ENCODE measurements at places on chromosomes 6 and 20.

DNA sequence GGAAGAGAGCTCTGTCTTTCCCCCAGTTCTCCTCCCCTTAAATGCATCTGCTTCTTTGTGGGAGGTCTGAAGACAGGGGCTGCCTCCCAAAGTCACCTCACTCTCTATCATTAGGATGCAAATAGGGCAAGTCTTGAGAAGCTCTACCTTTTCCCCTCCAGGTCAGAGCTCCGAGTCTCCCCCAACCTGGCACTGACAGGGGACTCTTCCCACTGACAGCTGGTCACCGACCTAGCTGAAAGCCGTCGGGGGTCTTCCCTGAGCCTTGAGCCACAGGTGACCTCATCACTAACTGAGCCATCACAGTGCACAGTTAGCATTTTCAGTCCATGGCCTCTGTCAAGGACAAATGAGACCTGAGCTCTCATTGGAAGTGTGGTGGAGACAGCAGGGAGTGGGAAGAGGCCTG lies 386.7 kb downstream of the HACE1 start:
- DNase-seq: no peak

DNA sequence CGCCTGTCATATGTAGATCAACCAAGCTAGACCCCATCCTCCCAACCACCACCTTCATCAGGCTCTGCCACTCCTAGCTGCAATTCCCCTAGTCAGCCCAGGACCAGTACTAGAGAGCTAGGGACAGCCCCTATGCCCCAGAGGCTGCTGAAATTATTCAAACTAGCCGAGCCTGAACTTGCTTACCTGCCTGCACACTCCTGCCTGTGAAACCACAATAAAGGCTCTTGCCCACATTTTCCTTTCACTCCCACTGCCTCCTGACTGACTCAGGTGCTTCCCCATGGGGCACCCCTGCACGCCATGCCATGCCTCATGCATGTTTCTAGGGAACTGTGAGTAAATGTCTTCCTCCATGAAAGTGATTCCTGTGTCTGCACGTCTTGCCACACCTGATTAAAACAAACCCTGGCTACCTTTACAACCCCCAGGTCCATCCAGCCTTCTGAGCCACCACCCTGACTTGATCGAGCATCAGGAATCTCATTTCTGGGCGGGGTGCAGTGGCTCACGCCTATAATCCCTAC lies 66.5 kb upstream of the IER3 start:
- no peak for DNase-seq

DNA sequence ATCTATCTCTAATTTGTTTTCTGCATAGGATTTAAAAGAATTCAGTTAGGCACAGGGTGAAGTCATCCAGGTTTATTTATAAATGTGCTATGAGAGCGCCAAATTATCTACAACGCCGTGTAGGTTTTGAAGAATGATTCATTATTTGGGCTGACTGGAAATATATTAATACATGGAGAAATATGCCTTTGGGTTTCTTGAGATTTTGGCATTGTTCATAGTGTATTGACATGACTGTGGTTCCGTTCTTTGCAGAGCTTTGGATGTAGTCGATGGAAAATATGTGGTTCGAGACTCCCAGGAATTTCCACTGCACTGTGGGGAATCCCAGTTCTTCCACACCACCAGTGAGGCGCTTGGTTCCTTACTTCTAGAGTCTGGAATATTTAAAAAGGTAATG lies 90.9 kb downstream of the CRYBG1 start:
- no peak for DNase-seq

- no peak for DNase-seq
These were observed 6.5 kb downstream of the KCNB1 start for GRCh38 chr20:49476016-49476355.

- DNase-seq: no peak
These were observed 9.8 kb downstream of the ZBP1 start for GRCh38 chr20:57610261-57610952.

GRCh38 chr20:31716818-31717477 lies 5.7 kb downstream of the BCL2L1 start:
- no peak for DNase-seq

DNA sequence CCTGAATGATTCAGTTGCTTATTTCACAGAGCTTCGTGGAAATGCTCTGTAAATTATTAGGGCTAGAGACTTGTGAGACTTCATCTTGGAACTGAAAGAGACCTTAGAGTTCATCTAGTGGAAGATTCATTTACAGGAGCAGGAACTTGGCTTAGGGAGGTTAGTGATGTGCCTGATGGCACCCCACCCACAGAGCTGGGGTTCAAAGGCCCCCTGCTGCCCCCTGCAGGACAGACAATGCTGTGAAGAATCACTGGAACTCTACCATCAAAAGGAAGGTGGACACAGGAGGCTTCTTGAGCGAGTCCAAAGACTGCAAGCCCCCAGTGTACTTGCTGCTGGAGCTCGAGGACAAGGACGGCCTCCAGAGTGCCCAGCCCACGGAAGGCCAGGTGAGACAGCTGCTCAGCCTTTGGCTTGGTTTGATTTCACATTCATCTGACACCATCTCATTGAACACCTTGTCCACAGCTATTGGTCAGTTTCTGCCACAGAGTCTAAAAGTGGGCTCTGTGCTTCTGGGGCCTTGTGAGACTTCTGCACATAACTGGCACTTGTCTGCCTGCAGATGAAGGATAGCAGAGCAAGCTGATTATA lies 25.1 kb downstream of the MYBL2 start:
- DNase-seq: no peak

DNA sequence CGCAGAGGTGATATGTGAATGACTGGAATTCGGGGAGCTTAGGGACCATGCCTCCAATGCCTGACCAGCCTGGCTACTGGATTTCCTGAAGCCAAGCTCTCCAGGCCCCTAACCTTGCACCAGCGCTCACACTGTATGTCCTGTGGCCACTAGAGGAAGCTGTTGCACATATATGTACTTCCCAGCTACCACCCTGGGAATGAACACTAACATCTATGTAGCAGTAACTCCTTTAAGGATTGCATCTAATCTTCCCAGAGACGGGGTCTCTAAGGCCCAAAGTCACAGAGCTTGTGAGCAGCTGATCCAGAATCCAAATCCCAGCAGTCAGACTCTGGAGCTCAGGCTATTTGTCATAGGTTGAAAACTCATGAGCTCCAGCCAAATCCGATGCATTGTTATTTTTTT lies 20.4 kb upstream of the BPIFB1 start:
- DNase-seq: peak; percentile 66

DNA sequence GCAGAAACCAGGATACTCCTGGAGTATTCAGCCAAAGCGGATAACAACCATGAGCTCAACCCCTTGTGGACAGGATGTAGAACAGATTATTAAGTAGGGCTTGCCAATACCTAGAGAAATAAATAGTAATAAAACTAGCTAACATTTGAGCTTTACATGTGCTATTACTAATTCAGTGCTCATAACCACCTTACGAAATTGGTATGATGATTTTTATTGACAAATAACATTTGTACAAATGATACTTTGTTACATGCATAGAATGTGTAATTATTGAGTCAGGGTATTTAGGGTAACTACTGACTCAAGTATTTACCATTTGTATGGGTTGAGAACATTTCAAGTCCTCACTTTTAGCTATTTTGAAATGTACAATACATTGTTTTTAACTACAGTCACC lies 287.9 kb downstream of the CDC5L start:
- DNase-seq: no peak

GRCh38 chr6:93675856-93676417 lies 256.6 kb upstream of the EPHA7 start:
- no peak for DNase-seq

DNA sequence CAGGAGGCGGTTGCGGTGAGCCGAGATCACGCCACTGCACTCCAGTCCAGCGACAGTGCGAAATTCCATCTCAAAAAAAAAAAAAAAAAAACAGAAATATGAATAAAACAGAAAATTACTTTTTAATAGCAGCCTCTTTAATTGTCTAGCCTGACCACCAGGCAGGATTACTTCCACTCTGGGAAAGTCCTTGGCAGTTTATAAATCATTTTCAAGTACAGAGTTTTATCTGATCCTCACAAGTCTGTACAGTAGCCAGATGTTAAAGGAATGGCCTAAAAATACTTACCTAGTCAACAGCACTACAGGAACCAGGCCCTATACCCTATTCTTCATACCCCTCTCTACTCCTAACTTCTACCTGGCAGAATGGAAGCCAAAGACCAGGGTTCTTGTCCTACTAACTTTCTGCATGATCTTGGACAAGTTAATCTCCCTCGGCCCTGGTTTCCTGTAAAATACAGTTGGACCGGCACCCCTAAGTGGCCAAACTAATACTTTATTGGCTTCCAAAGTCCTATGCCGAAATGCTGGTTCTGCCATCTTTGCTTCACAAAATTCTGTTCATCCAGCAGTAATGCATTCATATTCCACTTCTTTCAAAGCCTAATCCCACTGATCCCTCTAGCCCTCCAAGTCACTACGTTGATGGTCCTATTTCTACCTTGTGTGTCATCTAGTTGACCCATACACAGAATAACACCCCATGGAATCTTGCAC lies 1.9 kb downstream of the EIF2S2 start:
- DNase-seq: no peak

DNA sequence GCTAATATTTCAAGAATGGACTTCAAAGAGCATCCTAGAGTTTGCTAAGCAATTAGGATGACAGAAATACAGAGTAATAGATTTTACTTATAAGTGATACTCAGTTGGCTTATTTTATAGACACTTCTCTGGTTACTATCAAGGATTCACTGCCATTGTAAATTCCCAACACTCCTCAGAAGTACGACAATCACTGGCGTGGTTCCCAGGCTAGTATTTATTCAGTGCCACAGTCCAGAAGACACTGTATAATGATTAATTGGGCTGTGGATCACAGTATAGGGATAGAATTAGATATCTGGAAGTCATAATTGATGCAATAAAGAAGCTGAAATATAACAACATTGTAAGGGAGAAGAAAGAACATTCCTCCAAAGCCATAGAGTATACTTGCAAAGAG lies 15.7 kb downstream of the MANEA start:
- DNase-seq: peak; percentile 57

GRCh38 chr6:163866192-163866591 lies 451.7 kb downstream of the QKI start:
- DNase-seq: no peak

DNA sequence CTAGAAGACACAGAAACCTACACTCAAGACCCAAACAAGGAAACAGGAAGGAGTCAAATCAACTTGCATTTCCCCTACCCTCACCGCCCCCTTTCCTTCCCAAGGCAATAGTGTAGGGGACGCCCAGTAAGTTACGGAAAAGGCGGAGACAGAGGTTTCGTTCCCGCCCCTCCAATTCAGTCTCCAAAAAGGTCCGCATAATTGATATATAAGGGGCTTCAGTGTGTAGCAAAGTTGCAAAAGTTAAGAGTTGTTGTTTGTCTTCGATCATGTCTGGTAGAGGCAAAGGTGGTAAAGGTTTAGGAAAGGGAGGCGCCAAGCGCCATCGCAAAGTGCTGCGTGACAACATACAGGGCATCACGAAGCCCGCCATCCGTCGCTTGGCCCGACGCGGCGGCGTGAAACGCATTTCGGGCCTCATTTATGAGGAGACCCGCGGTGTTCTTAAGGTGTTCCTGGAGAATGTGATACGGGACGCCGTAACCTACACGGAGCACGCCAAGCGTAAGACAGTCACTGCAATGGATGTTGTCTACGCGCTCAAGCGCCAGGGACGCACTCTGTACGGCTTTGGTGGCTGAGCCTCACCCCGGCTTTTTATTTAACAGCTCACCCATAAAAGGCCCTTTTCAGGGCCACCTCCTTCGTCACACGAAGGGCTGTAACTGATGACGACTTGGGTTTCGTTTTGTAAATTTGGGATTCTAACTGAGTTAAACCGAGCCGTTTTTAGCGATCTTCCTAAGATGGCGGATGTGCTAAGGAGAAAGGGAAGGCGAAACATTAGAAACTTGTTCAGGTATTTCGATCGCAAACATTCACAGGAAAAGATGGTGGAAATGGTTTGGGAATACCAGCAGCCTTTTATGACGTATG lies 124.6 kb upstream of the BTN3A2 start:
- DNase-seq: no peak

- no peak for DNase-seq
These were observed 225.5 kb downstream of the EYA4 start for GRCh38 chr6:133466680-133467079.

GRCh38 chr6:138078491-138078890 lies 28.7 kb downstream of the PERP start:
- DNase-seq: no peak

- no peak for DNase-seq
These were observed 90.5 kb upstream of the ATXN1 start for GRCh38 chr6:16851758-16852157.
